NCI-H1436 (cell line): ENCODE measurements at places on chromosomes 4 and X.

GRCh38 chr4:48305508-48305907 lies 35.8 kb upstream of the SLAIN2 start:
- DNase-seq = no peak

DNA sequence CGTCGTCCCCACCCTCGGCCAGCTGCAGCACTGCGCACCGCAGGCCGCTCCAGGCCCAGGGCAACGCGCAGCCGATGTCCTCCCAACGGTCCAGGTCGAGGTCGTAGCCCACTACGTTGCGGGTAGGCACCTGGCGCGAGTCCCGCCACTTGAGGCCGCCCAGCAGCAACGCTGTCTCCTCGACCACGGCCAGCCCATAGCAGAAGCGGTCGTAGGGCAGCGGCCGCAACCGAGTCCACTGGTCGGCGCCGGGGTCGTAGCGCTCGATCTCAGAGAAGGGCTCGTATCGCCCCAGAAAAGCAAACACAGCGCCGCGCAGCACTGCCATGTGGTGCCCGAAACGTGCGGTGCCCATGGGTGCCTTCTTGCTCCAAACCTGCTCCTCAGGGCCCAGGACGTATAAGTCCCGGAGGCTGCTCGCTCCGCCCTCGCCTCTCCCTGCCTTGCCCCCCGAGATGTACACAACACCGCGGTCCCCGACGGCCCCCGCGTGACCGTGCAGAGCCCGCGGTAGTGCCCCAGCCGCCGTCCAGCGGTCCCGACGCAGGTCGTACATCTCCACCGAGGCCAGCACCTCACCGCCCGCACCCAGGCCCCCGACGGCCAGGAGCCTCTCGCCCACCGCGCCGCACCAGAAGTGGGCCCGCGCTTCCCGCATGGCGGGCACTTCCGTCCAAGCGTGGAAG lies 2.1 kb downstream of the KLHL34 start:
- no peak for DNase-seq

- DNase-seq = no peak
These were observed at the start of gene STARD8 for GRCh38 chrX:68647156-68647957. TSS of gene STARD8 (plus strand) at chrX:68647666. CDS start at chrX:68647883, 217 bp downstream.

DNA sequence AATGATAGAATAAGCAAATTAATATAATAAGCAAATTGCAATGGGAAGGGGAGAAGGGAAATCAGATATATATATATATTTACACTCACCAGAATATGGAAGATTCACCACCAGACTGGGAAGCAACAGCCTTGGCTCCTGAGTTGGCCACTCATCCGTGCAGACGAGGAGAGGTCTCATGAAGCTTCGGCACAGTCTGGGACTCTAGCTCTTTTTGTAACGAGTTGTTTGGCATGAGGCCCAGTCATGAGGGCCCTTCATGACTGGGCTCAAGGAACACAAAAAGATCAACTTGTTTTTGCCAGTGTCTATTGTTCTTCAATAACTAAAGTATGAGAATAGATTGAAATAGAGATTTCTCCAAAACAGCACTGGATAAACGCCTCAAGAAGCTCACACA lies 176.4 kb downstream of the ADGRA3 start:
- no peak for DNase-seq

DNA sequence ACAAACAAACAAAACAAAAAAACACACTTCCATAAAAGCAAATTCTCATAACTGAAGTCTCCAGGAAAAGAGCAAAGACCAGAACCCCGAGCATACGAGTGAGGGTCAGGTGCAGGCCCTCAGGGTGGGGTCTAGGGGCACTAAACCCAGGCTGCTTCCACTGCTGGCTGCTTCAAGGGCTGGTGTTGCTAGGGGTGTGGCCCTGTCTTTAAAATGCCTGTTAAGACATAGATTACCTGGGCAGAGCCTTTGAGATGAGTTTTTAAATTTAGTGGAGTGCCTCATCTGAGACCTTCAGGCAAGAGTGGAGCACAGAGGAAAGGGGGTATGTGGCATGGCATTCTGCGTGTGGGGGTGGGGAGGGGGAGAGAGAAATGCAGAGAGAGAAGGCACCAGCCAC lies 87.0 kb downstream of the FHDC1 start:
- no peak for DNase-seq

DNA sequence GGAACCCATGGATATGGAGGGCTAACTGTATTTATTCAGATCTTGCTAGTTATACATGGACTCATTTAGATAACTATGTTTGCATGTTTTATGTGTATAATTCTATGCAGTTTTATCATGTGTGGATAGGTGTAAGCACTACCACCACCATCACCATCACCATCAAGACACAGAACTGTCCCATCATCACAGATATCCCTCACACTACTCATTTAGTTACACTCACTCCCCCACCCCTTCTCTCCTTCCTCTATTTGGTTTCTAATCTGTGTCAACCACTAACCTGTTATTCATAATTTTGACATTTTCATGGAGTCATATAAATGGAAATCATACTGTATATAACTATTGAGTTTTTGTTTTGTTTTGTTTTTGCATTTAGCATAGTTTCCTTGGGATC lies 43.7 kb downstream of the STAG2 start:
- DNase-seq = no peak

DNA sequence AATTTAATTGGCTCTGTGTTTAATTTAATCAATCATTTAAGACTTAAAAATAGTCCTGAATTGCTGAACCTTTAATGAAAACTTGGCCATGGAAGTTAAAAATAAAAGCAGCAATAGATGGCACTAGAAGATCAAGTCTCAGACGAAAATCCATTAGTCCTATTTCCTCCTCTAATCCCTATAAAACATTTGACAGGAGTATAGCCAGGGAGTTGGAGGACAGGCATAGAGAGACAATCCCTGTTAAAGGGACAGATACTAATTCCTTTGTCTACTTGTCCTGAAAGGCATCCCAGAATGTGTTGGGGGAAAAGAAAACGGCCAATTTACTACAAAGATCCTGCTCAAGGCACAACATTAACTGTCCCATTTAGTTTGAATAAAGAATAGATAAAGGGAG lies 276.3 kb upstream of the TACR3 start:
- DNase-seq = no peak

DNA sequence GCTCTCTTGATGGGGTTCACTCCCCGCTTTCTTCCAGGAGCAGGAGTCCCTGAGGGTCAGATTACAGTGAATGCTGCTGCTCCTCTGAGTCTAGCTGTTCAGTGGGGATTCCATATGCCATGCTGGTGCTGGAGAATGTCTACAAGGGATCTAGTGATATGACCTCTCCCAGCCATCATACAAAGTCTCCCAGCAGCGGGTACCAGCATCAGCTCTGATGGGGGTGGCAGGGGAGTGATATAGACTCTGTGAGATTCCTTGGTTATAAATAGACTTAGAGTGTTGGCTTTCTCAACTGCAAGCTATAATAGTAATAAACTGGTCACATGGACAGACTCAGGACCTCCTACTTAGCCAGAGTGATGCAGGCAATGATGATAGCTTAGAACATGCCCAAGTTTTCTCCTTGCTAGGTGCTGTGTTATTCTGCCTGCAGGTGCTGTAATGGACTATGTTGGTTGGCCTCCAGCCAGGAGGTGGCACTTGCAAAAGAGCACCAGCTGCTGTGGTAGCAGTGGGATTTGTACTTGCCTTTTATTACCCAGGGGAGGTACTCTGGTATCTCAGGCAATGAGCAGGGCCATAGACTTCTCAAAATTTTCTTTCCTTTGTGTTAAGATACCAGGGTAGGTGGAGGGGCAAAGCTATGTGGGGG lies 202.9 kb downstream of the CHIC1 start:
- DNase-seq = peak; percentile 26

DNA sequence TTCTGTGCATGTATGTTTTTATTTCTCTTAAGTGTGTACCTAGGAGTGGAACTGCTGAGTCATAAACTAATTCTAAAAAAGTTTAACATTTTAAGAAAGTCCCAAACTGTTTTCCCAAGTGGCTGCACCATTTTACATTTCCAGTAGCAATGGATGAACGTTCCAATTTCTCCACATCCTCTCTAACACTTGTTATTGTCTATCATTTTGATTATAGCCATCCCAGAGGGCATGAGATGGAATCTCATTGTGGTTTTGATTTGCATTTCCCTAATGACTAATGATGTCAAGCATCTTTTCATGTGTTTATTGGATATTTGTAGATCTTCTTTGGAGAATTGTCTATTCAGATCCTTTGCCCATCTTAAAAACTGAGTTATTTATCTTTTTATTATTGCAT lies 82.5 kb downstream of the PPEF1 start:
- no peak for DNase-seq

DNA sequence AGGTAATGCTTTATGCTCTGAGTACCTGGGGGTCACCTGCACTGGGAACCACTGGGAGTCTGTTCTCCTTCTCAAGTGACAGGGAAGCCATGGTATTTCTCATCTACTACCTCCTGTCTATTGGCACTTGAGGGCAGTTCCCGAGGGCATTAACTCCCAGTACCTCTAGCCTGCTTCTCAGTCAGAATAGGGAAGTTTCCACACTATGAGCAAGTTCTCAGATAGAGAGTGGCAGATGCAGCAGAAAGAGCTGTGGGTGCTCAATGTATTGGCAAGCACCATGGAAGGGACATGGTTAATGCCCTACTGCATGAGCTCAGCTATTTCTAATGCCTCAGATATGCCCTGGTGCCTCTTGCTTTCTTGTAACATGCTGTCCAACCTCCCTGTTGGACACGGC lies 74.1 kb downstream of the ANOS1 start:
- DNase-seq = no peak

DNA sequence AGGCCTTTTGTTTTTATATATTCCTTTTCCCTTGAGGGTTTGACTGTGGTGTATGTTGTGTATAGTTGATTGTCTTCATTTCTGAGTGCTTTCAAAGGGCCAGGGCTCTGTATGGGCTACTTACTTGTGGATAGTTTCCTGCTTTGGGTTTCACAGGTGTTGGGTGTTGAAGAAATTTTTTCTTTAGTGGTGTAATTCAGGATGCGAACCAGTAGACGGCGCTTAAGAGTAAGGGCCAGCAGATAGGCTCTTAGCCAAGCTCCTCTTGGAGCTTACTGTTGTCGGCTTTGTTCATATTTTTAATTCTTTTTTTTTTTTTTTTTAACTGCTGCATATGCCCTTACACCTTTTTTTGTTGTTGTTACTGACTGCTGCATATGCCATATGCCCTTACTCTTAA lies 276.3 kb upstream of the GALNT7 start:
- no peak for DNase-seq

- DNase-seq = no peak
These were observed 11.8 kb downstream of the TCEAL1 start for GRCh38 chrX:103640401-103641155.

DNA sequence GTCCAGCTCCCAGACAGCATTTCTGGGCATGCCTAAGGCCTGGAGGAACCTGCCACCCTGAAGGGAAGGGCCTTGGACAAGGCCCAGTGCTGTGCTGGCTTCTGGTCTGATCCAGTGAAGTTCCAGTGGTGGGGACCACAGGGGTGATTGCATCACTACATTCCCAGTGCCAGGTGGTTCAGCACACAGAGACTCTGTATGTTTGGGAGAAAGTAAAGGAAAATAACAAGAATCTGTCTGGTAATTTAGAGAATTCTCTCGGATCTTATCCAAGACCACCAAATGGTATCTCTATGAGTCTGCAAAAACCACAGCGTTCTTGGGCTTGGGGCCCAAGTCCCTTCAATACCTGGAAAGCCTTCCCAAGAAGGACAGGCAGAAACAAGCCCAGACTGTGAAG lies 131.8 kb upstream of the MAD2L1 start:
- DNase-seq = no peak

- no peak for DNase-seq
These were observed 46.7 kb upstream of the IL2 start for GRCh38 chr4:122503214-122503613.

DNA sequence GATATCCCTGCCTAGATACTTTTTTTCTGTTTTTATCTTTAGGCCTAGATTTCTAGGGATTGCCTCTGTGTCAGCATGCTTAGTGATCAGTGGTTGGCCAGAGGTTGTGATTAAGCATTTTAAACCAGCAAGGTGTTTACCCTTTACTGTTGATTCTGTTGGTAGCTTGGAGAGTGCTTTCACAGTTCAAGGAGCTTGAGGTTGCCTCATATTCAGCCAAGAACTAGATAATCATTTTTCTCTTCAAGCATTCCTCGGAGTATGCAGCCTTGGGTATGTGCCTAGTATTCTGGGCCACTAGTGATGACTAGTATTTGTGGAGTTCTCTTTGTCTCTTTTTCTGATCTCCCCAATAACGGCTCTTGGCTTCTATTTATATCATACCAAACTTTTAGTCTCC lies 20.4 kb downstream of the APOOL start:
- no peak for DNase-seq
